Epithelial cell of esophagus (primary cell): ENCODE measurements at places on chromosomes 6 and 20.

- peak; percentile 70 for DNase-seq
These were observed 33.1 kb upstream of the SEC63 start for GRCh38 chr6:107991061-107991460.

DNA sequence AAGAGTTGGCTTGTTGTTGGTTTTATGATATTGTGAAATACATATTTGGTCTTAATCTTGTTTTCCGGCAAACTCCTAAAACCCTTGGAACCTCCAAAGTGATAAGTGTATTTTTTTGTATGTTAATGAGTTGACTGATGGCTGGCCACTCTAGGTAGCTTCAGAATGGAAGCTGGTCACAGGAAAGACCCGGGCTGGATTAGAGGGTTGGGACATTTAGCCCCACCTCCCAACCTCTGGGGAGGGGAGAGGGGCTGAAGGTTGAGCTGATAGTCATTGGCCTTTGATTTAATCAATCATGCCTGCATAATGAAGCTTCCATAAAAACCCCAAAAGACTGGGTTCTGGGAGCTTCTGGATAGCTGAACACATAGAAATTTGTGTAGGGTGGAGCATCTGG is 42.7 kb downstream of the SASH1 start:
- no peak for DNase-seq

DNA sequence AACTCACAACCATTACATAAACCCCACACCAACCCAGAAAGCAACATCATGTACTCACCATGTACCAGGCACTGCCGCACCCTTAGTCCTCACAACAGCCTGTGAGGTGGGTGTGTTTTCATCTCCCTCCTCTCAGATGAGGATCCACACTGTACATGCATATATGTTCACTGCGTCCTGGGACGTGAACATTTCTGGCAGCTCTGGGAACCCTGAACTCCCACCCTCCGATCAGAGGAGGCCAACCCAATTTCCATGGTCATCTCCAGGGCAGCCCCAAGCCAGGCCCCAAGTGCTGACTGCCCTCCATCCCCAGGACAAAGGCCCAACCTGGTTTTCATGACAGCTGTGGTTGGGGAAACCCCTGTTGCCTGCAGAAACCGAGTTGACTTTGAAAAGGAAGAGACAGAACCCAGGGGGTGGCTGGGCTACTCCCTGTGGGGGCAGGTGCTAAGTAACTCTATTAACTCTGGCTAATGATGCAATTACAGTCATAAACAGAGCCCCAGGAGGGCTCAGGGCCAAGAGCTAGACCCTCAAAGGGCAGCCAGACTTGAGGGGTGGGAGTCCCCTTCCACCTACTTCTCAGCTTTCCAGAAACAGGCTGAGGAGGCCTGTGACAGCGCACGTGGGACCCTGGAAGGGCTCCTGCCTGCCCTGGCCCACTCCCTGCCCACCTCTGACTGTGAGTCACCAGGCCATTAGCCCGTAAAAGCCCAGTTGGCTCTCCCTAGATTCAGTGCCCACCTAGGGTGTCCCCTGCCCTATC is 2.6 kb downstream of the TFEB start:
- peak; percentile 53 for DNase-seq

DNA sequence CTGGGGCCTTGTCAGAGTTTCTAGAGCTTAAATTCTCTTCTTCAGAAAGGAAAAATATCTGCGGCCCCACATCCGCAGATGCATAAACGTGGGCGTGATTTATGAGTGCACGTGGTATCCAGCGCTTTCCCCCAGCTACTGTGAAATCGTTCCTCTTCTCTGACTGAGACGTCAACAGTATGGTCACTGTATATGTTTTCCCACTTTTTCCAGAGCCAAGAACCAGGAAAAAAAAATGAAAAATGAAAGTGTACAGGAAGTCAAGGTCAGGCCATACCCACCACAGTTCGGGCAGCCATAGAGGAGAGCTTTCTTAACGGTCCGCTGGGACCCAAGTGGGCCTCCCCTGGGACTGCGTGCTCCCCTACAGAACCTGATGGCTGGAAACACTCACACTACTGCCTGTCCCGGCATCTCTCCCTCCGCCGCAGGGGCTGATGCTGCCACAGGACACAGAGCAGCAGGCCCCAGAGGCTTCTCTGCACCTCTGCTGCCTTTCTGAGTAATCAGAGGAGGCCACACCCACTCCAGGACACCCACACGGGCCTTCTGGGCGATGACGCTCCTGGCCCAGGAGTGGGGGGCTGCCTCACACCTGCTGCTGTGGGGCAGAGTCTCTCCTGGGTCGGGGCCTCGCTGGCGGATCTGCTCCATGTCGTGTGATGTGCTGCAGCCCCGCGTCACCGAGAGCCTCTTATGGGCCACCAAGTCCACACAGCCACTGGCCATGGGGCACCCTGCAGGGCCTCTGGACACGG is 16.4 kb upstream of the STX16 start:
- DNase-seq = no peak

DNA sequence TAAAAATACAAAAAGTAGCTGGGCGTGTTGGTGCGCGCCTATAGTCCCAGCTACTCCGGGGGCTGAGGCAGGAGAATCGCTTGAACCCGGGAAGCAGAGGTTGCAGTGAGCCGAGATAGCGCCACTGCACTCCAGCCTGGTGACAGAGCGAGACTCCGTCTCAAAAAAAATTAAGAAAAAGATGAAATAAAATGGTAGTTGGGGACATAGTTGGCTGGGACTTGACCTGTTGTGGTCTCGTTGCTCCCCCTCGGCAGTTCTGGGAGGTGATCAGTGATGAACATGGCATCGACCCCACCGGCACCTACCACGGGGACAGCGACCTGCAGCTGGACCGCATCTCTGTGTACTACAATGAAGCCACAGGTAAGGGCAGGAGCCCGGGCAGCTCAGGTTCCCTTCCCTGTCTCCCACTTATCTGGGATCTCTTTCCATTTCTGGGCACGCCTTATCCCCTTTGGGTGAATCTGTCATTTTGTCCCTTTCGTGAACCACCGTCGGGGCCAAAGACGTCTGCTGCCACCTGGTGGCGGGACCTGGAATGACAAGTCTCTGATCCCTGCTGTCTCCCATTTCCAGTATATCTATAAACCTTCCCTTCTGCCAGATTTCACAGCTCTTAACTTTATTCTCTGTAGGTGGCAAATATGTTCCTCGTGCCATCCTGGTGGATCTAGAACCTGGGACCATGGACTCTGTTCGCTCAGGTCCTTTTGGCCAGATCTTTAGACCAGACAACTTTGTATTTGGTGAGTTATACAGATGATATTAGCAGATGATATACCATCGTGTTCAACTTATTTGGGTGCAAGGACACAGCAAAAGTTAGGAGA is 2.3 kb downstream of the TUBB start:
- peak; percentile 80 for DNase-seq

- no peak for DNase-seq
These were observed 214.9 kb upstream of the CST7 start for GRCh38 chr20:24734139-24734538.

- DNase-seq = peak; percentile 31
These were observed 608 bp upstream of the EIF2S2 start for GRCh38 chr20:34112600-34113101.

DNA sequence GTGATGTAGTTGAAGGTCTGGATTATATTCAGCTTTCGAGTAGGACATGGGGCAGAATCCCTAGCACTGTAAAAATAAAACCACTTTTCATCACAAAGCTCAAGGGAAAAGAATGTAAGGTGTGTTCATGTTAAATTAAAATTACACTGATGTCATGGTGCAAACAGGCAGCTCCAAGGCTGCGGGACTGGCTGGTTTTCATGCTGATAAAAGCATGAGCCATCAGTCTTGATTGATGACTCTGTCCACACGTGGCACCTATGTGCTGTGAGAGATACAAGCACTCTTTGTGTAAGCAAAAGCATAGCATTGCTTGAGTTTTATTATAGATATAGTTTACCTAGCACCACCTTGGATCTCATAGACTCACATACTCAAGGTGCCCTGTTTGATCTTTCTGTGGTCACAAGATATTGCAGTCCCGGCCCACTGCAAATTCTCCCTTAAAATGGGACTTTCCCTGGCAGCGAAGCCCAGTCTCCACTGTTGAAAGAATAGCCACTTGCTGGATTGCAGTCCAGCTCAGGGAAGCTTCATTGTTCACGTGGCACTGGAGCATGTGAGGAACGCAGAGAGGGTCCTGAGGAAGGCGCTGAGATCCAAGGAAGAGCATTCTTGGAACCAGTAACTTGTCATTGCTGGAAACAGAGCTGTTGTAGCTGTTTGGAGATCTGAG is 90.6 kb downstream of the TIAM2 start:
- DNase-seq = peak; percentile 96

DNA sequence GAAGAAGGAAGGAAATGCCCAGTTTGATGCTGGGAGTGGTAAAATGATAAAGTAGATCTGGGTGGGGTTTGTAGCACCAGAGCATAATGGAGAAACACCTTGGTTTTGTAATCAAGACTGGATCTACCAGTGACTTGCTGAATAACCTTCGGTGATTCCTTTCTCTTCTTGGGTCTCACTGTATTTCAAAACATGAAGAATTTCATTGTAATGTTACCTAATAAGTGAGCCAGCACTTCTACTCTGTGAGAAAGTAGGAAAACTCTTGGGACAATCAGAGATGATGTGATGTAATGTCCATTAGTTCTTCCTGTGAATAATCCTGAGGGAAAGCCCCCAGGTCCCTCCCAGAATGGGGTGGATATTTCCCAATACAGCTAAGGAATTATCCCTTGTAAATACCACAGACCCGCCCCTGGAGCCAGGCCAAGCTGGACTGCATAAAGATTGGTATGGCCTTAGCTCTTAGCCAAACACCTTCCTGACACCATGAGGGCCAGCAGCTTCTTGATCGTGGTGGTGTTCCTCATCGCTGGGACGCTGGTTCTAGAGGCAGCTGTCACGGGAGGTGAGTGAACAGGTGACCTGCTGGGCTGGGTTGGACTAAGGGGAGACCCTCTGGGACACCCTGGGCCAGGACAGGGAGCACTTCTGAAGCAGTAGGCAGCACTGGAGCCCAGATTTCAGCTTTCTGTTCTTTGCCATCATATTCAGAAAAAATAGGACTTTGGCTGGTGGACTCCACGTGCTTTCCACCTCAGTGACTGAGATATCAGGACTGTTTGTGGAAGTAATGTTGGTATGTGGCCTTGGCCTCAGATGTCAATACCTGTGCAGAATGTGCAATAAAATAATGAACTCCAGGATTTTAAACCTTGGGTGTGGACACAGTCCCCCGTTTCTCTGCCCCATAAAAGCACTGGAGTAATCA is at the start of gene PI3:
Gene PI3 (plus strand): TSS at position 469 of the 931 bp plus-strand sequence. CDS start 21 bp downstream, at position 490.
- peak; percentile 96 for DNase-seq

GRCh38 chr6:82057846-82058554 is 189.5 kb downstream of the IBTK start:
- DNase-seq = peak; percentile 29

GRCh38 chr6:7100753-7101081 is 7.0 kb upstream of the RREB1 start:
- no peak for DNase-seq

DNA sequence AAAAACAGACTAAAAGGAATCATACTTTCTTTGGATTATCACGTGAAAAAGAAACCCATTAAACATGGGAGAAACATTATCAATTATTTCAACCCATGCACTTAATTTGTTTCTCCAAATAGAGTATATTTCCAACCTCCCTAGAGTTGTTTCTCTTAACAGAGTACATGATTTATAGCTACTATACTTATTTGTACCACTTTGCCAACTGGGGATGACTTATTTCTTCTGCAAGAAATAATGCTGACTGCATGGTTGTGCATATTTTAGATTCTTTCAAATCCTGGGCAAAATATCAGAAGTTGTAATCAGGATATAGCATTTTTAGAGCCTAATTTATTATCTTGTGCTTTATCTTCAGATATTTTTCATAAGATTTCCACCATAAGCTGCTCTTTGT is 629.1 kb upstream of the EYS start:
- DNase-seq = no peak

DNA sequence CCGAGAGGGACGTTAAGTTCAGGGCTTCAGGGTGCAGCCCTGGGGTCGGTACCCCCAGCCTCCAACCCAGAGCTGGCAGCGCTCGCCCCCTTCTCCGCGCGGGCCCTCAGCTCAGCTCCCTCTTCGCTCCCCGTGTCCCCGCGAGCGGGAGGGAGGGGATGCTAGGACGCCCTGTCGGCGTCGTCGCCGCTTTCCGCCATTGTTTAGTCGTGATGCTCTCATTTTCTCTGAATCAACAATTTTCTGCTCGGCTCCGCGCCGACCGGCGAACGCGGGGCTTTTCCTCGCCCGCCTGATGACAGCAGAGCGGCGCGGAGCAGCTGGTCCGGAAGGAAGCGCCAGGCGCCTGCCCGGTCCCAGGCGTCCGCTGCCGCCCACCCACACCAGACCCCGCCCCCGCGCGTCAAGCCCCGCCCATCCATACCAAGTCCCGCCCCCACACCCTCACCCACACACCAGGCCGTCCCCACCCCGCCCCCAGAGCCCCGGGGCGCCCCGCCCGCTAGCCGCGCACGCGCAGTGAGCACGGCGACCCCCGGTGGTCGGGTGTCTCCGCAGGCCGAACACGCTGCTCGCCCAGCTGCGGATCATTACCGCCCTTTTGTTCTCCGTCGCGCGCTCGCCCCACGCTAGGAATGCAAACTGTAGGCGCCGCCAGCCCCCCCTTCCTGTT is 50.1 kb upstream of the SLC32A1 start:
- peak; percentile 62 for DNase-seq

GRCh38 chr20:22305381-22305780 is 279.0 kb downstream of the FOXA2 start:
- DNase-seq = no peak

- peak; percentile 56 for DNase-seq
These were observed 114.2 kb downstream of the SNX5 start for GRCh38 chr20:17854307-17854903.

DNA sequence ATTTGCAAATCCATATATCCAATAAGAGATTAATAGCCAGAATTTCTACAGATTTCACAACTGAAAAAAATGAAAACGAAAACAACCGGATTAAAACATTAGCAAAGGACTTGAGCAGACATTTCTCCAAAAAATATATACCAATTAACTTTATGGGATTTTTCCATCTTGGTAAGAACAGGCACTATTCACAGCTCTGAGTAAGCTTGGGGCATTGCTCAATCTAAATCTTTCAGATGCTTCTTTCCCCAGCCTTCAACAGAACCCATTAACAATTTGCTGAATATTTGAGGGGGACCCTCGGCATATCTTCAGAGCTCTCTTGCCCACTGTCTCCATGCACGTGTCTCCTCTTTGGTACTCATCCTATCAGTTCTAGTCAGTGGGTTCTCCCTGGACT is 111.7 kb upstream of the CD93 start:
- peak; percentile 38 for DNase-seq

GRCh38 chr6:110897433-110897832 is 22.8 kb downstream of the AMD1 start:
- no peak for DNase-seq

GRCh38 chr6:15287670-15288375 is 42.0 kb downstream of the JARID2 start:
- no peak for DNase-seq

GRCh38 chr6:13716955-13717295 is 5.3 kb upstream of the RANBP9 start:
- no peak for DNase-seq

- no peak for DNase-seq
These were observed 33.3 kb downstream of the LRP11 start for GRCh38 chr6:149830731-149831307.
